Spinal cord (tissue), 10 donors: ENCODE measurements at places on chromosomes 1 and 21.

GRCh38 chr1:155273343-155274245 is at the start of gene CLK2:
TSS of gene CLK2 (minus strand) at chr1:155273504. CDS start at chr1:155270977, 2,527 bp downstream.
- no peak for DNase-seq

DNA sequence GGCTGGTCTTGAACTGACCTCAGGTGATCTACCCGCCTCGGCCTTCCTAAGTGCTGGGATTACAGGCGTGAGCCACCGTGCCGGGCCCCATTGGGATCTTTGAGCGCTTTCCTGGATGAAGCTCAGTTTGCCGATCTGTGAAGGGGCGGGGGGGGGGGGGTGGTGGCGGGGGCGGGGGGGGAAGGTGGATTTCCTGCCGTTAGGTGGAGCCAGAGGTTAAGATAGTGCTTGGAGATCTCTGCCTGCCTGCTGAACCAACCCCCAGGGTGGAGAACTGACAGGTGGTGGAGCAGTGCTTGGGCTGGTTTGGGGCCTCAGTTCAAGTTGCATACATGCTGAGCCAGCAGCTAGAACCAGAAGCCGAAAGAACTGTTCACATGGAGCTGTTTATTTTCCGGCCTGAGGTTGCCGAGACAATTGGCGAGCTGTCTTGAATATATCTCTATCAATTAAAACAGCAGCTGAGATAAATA is 1.7 kb downstream of the TMCC2 start:
- peak; percentile 79 for DNase-seq

DNA sequence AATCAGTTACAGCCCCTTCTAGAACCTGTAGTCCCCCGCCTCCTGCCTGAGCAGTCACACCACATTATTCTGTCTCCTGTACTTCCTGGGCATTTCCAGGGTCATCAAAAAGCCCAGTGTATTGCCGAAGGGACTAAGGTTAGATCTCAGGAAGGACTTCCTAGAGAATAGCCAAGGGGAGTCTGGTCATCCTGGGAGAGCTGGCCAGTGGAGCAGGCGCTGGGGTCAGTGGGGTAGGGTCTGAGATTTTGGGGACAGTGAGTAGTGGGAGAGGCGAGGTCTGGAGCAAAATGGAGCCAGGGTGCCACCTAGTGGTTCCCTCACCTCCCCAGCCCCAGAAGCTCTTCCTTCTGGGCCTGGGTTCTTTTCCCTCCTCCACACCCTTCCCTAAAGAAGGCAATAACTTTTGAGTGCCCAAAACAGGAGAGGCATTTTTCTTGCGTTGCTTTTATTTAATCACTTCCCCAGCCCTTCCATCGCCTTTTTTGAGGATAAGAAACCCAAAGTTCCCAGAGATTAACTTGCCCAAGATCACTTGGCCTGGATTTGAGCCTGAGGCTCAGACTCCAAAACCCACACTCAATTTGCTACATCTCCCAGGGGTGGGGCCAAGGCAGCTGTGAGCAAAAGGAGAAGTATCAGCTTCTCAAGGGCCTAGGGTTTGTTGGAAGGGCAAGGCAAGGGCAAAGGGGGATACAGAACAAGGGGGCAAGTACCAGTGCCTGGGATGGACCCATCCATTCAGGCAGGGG is 7.3 kb upstream of the PMVK start:
- peak; percentile 77 for DNase-seq

DNA sequence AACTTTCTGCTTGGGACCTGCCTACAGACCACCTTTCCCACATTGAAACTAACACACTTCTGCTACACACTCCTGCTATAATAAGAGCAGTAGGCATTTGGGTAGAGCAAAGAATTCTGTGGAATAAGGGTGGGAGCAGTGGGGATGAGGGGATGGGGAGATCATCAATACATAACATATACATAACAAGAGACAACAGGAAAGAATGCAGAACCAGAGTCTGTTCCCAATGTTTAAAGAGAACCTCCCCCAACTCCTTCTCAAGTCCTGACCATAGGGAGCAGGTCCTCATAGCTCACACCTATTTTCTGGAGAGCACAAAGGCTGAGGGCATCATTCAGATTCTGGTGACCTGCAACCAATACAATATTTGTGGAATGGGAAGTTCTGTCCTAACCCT is 121.6 kb upstream of the BARHL2 start:
- DNase-seq: no peak

GRCh38 chr1:29083317-29084195 is 40.1 kb downstream of the TMEM200B start:
- no peak for DNase-seq

- DNase-seq: no peak
Measured at GRCh38 chr1:109762821-109763645, 690 bp downstream of the EPS8L3 start.

- DNase-seq: no peak
Measured at GRCh38 chr1:239733995-239734394, 347.6 kb downstream of the CHRM3 start.

GRCh38 chr1:98181036-98181764 is 260.4 kb upstream of the DPYD start:
- no peak for DNase-seq

DNA sequence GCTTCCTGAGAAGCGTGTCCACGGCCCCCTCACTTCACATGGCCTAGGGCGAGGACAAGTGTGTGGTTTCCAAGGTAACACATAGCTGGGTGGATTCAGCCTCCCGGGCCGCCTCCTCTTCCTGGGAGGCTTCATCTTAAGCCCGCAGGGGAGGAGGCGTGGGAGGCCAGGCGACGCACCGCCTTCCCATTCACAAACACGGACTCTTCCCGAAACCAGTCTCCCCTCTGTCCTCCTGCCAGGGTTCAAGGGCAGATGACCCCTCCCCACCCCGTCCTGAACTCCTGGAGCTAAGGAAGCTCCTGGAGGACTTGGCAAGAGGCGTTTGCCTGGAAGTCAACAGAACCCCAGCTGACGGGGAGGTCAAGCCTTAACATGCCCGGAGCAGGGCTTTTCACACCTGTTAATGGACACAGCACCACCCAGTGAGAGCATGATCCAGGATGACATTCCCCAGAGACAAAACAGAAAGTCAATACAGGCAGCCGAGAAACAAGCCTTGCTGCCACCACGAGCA is 56.7 kb downstream of the KCNN3 start:
- no peak for DNase-seq

GRCh38 chr1:175124861-175125260 is 57.2 kb downstream of the TNN start:
- DNase-seq: no peak

GRCh38 chr1:61836649-61837048 is 94.4 kb downstream of the PATJ start:
- no peak for DNase-seq

DNA sequence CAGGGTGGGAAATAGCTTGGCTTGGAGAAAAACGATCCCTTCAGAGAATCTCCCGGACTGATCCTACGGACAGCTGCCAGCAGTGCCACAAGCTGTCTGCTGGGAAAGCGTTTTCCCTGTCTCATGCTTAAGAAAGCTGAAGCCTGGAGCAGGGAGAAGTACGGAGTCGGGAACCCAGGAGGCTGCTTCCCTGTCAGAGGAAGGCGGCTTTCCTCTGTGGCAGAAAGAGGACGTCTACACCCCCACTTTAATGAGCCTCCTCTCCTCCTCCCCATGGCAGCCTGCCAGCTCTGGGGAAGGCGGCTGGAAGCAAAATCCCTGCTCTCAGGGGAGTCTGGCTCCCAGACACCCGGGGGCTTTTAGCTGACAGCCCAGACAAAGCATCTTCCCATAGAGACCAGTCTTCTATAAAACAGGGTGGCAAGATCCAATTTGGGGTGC is 7.3 kb downstream of the KIF21B start:
- no peak for DNase-seq

GRCh38 chr1:87176514-87176913 is 152.2 kb upstream of the LMO4 start:
- no peak for DNase-seq

DNA sequence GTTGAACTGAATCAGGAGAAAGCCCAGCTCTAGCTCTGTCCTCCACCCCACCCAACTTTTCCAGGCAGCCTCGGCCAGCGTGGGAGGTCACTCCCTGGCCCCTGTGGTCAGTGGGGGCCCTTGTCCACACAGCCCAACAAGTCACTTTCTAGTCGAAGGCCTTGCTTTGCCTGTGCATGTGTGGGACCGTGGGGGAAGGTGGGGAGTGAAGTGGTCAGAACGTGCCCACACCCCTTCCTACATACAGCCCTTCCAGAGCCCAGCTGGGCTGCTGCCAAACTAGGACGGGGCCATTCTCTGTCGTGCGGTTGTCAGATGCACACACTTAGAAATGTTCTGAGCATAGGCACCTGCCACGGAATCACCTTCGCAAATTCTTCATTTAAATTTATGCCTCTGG is 18.0 kb downstream of the FAAP20 start:
- DNase-seq: no peak

- no peak for DNase-seq
Measured at GRCh38 chr21:32368386-32368785, 24.4 kb downstream of the URB1 start.

- no peak for DNase-seq
Measured at GRCh38 chr1:22289307-22289995, 146.6 kb upstream of the WNT4 start.

GRCh38 chr1:203509135-203509534 is 15.2 kb downstream of the OPTC start:
- DNase-seq: no peak

DNA sequence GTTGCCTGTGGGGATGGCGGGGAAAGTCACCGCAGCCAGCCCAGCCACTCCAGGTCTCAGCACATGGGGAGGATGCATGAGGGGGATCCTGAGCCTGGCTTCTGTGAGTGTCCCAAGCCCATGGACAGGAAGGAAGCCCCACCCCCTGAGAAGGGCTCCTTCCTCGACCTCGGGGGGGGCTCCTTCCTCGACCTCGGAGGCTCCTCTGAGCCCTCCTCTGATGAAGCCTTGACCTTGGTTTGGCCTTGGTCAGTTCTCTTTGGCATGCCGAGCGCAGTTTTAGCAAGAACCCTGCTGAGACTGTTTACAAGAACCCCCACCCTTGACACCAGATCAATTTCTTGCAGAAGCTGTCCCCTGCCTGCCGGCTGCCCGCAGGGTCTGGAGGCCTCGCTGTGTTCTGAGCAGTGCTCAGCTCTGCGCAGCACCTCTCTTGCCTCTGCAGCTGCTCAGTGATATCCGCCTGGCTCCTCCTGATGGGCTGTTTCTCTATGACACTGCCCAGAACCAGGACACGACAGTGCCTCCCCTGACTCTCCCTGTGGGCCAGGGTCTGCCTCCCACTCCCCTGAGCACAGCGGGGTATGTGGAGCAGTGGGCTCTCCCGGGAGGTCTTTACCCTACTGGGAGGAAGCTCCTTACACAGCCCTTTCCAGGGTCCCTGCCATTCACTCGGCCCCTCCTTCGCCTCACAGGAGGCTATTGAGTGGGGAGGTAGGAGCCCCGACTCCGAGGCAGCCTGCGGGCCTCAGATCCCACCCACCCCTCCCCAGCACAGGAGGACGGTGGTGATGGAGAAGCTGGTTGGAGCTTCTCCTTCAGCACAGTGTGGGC is 15.4 kb downstream of the ACTRT2 start:
- DNase-seq: no peak

GRCh38 chr1:29865051-29865450 is 628.7 kb downstream of the PTPRU start:
- DNase-seq: no peak

DNA sequence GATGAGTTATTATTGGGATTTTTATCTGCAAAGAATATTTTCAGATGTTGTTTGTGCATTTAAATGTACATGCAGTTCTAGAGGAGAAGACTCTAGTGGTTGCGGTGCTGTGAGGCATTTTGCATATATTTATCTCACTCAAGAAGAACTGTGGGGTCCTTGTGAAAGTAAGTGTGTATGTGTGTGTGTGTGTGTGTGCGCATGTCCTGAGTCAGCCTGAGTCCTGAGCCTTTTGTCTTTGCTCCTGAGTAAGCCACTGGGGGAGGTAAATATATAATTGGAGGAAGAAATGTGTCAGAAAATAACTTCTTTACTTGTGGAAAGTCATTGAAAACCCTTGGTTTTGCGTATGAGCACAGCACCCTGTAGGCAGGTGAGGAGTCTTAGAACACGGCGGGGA is 55.6 kb upstream of the CD34 start:
- DNase-seq: no peak

GRCh38 chr1:94741996-94742395 is 78.2 kb upstream of the SLC44A3 start:
- no peak for DNase-seq

DNA sequence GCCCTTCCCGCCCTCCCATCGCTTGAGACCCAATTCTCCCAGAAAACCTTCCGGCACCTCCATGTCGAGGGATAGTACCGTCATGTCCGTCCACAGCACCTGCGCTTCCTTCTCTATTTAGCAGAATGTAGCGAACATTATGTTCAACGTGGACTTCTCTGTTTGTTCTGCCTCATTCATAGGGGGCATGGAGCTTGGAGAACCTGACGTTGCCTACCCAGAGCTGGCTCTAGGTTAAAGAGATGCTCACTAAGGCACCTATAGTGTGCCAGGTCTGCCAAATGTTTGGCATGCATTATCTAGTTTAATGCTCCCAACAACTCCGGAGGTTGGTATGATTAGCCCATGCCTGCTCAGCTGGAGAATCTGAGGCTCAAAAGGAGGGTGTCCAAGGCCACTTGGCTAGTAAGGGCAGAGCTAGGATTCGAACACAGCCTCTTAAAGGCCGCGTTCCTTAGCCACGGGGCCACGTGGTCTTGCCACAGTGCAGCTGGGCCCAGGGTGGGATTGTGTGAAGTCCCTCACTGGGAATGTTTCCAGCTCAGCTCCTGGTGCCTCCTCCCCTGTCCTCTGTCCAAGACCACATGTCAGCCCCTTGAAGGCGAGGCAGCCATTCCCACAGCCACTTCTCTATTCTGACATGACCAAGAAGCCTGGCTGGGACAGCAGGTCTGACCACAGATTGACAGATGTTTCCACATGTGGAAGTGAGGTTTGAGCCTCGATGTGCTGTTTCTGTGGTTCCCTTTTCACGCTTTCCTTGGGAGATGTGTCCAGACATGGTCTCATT is 57.8 kb downstream of the RUNX3 start:
- no peak for DNase-seq

- no peak for DNase-seq
Measured at GRCh38 chr1:4307911-4308545, 346.4 kb upstream of the AJAP1 start.

- DNase-seq: no peak
Measured at GRCh38 chr1:25579292-25580252, 36.2 kb downstream of the LDLRAP1 start.

DNA sequence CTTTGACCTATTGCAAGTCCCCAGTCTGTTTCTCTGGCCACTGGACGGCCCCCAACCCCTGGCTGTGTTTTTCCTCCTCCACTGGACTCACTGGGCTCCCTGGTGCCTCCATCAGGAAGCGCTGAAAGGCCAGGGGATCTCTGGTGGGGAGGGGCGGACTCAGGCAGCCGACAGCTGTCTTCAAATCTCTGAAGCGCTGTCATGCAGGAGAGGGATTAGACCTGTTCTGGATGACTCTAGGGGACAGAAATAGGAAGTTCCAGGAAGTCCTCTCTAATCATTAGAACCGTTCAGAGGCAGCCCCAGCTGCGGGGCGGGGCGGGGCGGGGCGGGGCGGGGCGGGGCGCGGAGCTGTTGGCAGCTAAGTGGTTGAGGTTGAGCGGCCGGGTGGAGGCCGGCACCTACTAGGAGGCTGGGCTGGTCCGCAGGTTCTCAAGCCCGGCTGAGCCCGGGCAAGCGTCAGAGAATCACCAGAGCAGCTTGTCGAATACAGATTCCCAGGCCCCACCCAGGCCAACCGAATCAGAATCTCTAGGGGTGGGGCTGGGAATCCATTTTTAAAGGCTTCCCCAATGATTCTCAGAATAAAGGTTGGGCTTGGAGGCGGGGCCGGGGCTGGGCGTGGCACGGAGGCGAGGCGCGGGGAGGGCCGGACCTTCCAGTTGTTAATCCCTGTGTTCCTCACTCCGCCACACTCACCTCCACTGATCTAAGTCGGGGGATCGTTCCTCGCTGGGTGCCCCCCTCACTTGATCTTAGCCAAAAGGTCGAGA is 11.4 kb upstream of the PHLDA3 start:
- no peak for DNase-seq

GRCh38 chr1:172085317-172085716 is 244.0 kb downstream of the DNM3 start:
- DNase-seq: no peak
